ENCODE measurements at places on chromosomes 4 and X.

- DNase-seq = peak; percentile 27
These were observed 5.1 kb downstream of the SETD7 start for GRCh38 chr4:139550724-139551429.

GRCh38 chr4:98673978-98674377, 15.6 kb upstream of the TSPAN5 start:
- DNase-seq = no peak

GRCh38 chr4:38980903-38981676, 51.1 kb downstream of the TMEM156 start:
- no peak for DNase-seq

DNA sequence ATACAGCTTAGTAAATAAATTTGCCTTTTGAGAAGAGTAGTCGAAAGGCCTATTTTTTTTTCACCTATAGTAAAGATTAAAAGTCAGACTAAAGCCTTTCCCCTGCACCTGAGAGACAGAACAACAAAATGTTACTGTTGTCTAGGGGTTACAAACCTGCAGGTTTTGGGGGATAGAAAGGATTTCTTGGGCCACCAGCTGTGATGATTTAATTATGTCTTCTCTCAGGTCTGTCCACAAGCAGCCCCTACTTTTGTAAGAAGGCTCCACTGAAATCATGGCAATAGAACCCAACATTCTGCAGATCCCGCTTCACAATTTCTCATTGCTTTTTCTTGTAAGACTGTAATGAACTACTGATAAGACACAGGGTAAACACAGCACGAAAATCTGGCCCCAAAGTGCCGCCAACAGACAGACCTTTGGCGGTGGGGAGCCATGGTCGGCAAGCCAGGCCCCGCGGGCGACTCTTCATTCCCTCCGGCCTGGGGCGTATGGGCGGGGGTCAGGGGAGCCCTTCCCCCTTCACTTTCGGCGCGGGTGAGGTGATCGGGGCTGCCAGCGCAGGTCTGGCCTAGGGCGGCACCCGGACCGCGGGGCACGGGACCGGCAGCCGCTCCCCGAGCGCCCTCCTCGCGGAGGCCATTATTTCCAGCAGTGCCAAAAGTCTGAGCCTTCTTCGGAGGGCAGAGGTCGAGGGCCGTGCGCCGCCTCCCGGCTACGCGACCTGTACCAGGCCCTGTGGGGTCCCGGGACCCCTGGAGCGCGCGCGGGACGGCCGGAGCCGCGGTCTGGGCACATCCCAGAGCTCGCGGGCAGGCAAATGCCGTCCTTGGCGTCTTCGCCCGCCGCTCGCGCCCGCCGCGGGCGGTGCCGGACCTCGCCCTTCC, 812 bp upstream of the KDM6A start:
- DNase-seq = no peak

DNA sequence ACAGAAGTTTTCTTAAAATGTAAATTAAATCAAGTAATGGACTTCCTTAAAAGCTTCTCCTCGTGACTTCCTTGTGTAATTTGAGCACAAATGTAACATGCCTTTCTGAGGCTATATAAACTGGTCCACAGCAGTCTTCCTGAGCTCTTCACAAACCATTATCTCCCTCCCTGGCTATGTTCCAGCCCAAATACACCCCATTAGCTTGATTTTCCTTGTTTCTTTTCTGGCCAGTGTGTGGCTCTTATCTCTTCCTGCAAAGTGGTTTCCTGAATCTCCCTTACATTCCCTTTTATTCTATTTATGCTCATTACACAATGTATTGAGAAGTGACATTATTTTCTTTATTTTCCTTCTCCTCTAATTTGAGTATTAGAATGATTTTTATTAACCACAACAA, 1085.3 kb upstream of the PCDH10 start:
- DNase-seq = no peak

GRCh38 chrX:125439194-125439849, 119.7 kb downstream of the TEX13C start:
- no peak for DNase-seq

DNA sequence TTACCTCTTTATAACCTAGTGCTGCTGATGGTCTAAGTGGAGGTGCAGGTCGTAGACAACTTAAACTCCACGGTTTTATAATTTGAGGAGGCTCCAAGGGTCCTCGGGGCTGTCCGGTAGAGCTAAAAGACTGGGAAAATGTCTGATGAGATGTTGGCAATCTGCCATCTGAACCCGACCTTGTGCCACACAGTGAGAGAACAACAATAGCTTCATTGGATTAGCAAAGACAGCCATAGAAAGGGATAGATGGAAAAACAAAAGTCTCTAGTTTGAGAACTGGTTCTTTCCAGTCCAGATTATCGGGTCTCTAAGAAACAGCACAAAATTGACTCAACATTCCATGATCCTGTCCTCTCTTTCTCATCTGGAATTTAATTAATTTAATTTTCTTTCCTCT, 31.6 kb downstream of the CD40LG start:
- DNase-seq = no peak

DNA sequence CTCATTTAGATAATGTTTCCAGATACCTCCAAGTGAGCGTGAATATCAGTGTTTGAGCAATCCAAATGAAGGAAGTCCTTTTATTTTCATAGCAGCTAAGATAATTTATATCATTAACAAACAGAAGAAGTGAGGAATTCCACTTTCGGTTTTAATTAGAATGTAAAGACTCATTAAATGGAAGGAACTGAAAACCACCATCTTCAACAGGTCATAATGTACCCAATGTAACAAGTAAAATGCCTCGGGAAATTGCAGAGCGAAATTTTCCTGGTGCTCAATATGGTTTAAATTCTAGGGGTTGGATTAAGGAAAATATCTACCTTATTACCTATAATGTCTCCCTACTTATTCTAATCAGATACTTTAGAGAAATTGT, 33.9 kb upstream of the SLC9A7 start:
- DNase-seq = no peak

All from left ventricle myocardium inferior (tissue), 1 donor.